ENCODE measurements at places on chromosomes 3 and 15. TPM values are rescaled to one million over a fixed set of nuclear protein-coding genes. Genes with fewer than 3 reads are reported as not detected.
A peak's percentile ranks its signal among the peaks of the same experiment; 100 is the strongest.

Gene RFTN1
- total RNA-seq, result 20.4 TPM

Gene TMEM115
- 20.2 TPM for total RNA-seq

Gene ADAMTS17
- 0.28 TPM for total RNA-seq

Gene NMB
- total RNA-seq, result 1.1 TPM

Gene PRKCI
- 9.0 TPM for total RNA-seq

Gene UMPS
- 26.8 TPM for total RNA-seq

Gene NAALADL2
- 4.6 TPM for total RNA-seq

Gene ZNF385D
- total RNA-seq, result 0.50 TPM

Gene THRB
- total RNA-seq, result 23.9 TPM

Gene FAM107A
- 0.05 TPM for total RNA-seq

Gene SEMA6D
- total RNA-seq, result 4.5 TPM

Gene ASB14
- not detected for total RNA-seq

Gene SLC2A2
- 506 TPM for total RNA-seq

Gene CDHR4
- not detected for total RNA-seq

- no peaks in the 10 kb centered on the region for H3K4me1 ChIP-seq
- H3K4me3 ChIP-seq, result no peak overlapping the region
- H3K27ac ChIP-seq, result no peak overlapping the region
- H3K27me3 ChIP-seq, result no peaks in the 10 kb centered on the region
- H3K36me3 ChIP-seq, result no peaks in the 10 kb centered on the region
Observed at GRCh38 chr3:197186887-197187588, 111.4 kb downstream of the DLG1 start.

- no peak overlapping the region for H3K27ac ChIP-seq
- H3K4me3 ChIP-seq, result no peak overlapping the region
- H3K4me1 ChIP-seq, result no peaks in the 10 kb centered on the region
- no peaks in the 10 kb centered on the region for H3K27me3 ChIP-seq
Observed at GRCh38 chr3:16801223-16801622, 83.5 kb upstream of the PLCL2 start.

DNA sequence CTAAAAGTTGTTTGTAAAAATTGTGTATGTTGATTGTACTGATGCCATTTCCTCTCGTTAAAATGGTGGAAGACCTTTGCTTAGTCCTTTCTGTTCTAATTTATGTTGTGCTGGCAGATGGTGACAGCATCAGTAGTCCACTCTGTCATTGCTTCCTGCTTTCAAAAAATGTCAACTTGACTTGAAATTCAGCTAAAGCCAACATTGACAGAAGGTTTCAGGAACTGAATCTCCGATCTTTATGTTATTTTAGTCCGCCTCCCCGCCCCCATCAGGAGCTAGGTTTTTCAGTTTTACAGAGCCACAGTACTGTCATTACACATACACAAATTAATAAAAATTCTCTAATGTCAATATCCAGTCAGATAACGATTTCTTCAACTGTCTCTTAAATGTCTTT lies 1.5 kb downstream of the CEP63 start:
- peak overlapping the region; percentile 73 for H3K4me3 ChIP-seq
- H3K27ac ChIP-seq, result no peak overlapping the region
- H3K27me3 ChIP-seq, result no peaks in the 10 kb centered on the region
- no peaks in the 10 kb centered on the region for H3K36me3 ChIP-seq
- H3K4me1 ChIP-seq, result peaks cover 2% of the 10 kb centered on the region

- H3K4me3 ChIP-seq, result no peak overlapping the region
- H3K27ac ChIP-seq, result no peak overlapping the region
- no peak for DNase-seq
- H3K27me3 ChIP-seq, result no peaks in the 10 kb centered on the region
- no peaks in the 10 kb centered on the region for H3K36me3 ChIP-seq
Observed at GRCh38 chr3:100063929-100064461, 50.3 kb downstream of the FILIP1L start.

DNA sequence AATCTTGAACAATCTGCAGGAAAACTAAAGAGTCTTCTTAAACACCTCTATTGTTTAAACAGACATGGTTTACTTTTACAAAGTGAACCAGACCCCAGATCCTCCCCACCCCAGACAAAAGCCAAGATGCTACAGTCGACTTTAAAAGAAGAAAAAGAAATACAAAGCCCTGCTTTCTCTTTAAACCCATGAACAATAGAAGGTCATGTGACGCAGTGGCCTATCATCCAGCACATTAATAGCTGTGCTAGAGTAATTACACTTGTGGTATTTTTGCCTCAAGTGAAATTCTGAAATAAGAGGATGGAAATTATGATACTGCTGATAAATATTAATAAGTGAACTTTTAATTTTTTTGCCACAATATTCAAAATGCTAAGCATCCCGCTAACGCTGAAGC lies 613.4 kb downstream of the FOXP1 start:
- no peaks in the 10 kb centered on the region for H3K27me3 ChIP-seq
- H3K36me3 ChIP-seq, result peaks cover 44% of the 10 kb centered on the region
- no peak for DNase-seq

DNA sequence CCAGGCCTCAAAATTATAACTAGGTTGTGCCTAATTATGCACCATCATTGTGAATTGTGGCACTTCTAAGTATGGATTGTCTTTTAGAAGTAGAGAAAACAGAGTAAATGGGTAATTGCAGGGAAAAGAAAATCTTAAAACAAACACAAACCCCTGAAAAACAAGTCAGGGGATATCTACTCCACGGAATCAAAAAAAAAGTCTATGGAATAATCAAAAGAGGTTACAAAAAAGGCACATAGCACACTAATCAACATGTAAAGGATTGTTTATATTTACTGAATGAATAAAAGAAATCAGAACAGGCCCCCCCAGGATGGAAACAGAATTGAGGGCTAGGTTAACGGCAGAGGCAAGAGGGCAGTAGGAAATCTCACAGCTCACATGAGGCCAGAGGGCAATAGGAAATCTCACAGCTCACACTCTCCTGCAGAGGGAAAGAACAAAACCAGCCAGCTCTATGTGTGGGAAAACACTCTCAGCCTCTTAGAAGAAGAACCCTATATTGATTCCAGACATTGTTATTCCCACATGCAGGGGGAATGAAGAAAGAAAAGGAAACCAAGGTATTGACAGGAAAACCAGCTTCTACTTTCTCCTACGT lies 72.7 kb upstream of the FNDC3B start:
- H3K4me3 ChIP-seq, result no peak overlapping the region
- no peaks in the 10 kb centered on the region for H3K27me3 ChIP-seq
- H3K36me3 ChIP-seq, result no peaks in the 10 kb centered on the region
- peaks cover 32% of the 10 kb centered on the region for H3K4me1 ChIP-seq
- DNase-seq, result no peak

DNA sequence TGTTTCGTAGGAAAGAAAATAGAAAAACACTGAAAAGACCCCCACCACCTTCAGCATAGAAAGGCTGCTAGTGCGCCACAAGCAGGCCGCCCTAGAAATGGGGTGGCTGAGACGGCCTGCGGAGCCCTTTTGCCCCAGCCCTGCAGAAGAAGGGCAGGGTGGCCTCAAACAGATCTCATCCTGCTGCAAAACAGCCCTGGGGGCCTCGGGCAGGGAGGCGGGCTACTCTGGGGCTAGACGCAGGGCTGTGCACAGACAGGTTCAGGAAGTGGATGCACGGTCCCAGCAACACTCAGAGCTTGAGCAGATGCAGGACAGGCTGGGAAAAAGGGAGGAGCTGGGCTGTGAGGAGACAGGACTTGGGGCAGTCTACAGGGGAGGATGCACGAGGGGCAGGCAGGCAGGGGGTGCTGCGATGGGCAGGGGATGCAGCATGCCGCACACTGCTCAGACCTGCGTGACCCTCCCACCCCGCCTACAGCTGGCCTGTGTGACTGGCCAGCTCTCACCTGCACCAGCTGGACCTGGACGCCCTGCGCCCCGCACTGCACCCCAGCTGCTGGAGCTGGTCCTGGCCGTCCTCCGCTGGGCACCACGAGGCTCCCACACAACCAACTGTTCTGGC lies 34.3 kb downstream of the ZXDC start:
- no peak overlapping the region for H3K27ac ChIP-seq
- no peak for DNase-seq
- H3K4me3 ChIP-seq, result no peak overlapping the region
- H3K27me3 ChIP-seq, result no peaks in the 10 kb centered on the region
- H3K4me1 ChIP-seq, result peaks cover 11% of the 10 kb centered on the region
- H3K36me3 ChIP-seq, result peaks cover 14% of the 10 kb centered on the region

DNA sequence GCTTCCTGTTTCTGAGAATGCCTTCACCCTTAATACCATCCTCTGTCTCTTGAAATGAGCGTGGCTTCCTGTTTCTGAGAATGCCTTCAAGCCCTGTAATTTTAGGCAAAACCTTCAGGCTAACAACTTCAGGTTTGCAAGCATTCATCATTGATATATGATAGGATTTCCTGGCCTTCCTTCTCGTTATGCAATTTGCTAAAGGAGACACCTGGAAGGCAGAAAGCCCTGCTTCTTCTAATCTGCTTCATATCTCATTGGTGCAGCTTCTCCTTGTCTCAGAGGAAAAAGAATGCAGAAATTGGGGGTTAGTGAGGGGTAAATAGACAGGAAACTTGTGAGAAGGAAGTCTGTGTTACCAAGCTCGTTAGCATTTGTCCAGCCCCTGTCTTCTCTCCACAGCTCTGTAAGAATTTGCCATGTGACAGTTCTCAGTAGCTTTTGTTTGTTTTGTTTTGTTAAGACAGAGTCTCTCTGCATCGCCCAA lies 7.3 kb downstream of the ARL6IP5 start:
- peaks cover 27% of the 10 kb centered on the region for H3K4me1 ChIP-seq
- no peaks in the 10 kb centered on the region for H3K36me3 ChIP-seq
- DNase-seq, result no peak
- no peak overlapping the region for H3K4me3 ChIP-seq
- H3K27me3 ChIP-seq, result no peaks in the 10 kb centered on the region

DNA sequence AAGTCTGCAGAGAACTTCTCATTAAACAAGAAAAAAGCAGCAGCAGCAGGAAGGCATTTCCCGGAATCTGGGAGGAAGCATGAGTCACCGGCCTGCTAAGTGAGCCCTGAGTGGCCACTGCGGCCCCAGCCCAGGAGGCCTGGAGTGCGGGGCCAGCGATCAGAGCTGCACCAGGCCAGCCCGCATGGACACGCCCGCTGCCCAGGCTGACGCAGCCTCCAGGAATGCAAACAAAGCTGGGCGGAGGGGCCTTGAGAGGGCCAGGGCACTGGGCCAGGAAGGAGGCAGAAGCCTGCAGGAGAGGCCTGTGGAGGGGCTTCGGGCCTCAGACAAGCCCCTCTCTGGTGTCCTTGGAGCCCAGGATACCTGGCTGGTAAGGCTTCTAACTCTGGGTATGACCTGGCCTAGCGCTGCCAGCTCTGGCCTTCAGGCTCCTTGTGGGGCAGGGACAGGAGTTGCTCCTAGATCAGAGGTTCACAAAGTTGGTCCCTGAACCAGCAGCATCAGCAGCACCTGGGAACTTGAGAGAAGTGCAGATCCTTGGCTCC lies 101.2 kb downstream of the SMAD6 start:
- no peaks in the 10 kb centered on the region for H3K36me3 ChIP-seq
- peak; percentile 46 for DNase-seq
- H3K4me1 ChIP-seq, result no peaks in the 10 kb centered on the region

DNA sequence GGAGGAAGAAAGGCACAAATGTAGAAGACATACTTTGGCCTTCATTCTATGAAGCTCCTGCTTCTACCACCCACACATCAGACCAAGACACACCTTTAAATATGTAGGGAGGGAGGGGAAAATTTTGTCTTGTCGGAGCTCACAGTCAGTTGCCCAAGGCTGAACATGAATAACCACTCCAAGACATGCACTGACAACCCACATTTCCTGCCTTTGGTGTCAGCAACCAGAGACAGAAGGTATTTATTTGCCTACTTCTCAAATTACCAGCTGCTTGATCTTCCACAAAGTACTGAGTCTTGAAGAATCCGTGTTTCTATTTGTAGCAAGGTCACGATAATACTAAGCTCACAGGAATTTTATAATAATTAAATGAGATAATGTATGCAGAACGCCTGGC lies 169.7 kb downstream of the KCNMB2 start:
- DNase-seq, result no peak
- no peaks in the 10 kb centered on the region for H3K36me3 ChIP-seq
- H3K4me1 ChIP-seq, result no peaks in the 10 kb centered on the region

DNA sequence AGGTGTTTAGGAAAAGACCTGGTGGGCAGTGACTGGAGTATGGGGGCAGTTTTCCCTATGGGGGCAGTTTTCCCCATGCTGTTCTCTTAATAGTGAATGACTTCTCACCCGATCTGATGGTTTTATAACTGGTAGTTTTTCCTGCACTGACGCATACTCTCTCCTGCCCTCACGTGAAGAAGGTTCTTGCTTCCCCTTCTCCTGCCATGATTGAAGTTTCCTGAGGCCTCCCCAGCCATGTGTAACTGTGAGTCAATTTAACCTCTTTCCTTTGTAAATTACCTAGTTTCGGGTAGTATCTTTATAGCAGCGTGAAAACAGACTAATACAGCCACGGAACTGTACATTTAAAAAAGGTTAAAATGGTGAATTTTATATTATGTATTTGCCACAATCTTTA lies 25.0 kb upstream of the CHRNB4 start:
- DNase-seq, result no peak

DNA sequence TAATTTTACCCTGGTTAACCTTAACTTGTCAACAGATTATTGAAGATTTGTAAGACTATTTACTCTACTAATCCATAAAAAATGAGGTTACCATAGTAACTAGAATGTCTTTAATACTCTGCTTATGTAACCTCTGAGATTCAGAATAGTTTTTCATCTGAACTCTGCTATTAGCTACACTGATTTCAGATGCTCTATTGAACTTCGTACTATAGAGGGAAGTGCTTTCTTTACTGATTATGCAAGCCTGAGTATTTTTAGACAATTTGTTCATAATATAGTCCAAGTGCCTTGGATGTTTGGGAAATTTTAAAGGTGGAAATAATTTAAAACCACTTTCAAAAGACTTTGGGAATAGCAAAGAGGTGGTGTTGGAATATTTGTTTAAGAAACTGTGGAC lies 107.9 kb upstream of the GBE1 start:
- peaks cover 13% of the 10 kb centered on the region for H3K4me1 ChIP-seq
- H3K36me3 ChIP-seq, result no peaks in the 10 kb centered on the region
- no peaks in the 10 kb centered on the region for H3K27me3 ChIP-seq
- H3K27ac ChIP-seq, result peak overlapping the region; percentile 70
- DNase-seq, result no peak
